Suppressor macrophage treated with lipopolysaccharide for 4 hours (primary cell): ENCODE measurements at places on chromosomes 4 and X.

DNA sequence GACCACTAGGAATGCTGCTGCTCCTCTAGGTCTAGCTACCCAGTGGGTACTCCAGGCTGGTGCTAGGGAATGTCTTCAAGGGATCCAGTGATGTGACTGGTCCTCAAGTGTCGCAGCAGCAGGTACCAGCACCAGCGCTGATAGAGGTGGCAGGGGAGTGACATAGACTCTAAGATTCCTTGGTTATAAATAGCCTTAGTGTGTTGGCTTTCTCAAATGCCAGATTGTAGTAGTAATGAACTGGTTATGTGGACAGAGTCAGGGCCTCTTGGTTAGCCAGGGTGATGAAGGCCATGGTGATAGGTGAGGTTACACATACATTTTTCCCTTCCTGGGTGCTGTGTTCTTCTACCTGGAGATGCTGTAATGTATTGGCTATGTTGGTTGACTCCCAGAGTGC is 38.3 kb downstream of the DCLK2 start:
- no peak for DNase-seq

GRCh38 chrX:19514791-19515614 is at the start of gene MAP3K15:
Gene MAP3K15, minus strand, starts transcription at chrX:19515508. Its CDS starts 247 bp downstream, at chrX:19515261.
- DNase-seq: peak; percentile 21

DNA sequence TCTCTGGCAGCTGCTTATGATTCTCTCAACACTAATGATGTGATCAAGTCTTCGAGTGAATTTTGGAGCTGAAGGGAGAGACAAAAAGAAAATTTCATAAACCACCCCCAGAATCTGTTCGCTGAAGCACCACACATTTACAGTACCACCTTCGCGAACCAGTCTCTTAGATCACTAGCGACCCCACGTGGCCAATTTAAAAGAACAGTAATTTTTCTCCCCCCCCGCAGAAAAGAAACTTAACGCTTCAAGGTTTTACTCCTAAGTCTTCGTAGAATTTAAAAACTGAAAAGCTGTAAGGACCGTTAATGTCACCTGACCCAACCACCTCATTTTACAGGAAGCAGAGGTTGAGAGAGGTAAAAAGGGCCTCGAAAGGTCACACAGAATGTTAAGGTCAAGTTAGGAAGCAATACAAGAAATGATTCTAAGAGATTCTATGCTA is 187.5 kb downstream of the QDPR start:
- peak; percentile 47 for DNase-seq

DNA sequence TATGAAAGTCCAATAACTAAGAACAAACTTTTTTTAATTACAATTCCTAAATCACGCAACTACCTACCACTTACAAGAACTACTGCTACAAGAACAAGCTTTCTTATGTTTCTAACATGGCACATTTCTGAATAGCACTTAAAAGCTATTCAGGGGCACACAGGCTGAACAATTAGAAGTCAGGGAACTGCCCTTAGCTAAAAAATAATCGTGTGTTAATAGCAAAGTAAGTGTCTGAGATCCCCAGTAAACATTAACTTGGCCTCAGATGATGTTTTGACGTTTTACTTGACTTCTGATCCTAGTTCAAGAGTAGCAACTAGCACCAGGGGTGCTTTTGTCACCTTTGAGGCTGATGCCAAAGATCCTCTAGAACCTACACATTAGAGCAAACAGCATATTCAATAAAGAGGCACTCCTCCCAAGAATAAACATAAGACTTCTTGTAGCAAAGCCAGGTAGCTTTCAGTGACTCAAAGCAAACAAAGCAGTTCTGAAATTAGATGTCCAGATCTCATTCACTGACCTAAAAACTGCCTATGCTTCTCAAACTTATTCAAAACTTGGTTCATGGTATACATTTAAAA is 16.2 kb downstream of the SPOCK3 start:
- no peak for DNase-seq

DNA sequence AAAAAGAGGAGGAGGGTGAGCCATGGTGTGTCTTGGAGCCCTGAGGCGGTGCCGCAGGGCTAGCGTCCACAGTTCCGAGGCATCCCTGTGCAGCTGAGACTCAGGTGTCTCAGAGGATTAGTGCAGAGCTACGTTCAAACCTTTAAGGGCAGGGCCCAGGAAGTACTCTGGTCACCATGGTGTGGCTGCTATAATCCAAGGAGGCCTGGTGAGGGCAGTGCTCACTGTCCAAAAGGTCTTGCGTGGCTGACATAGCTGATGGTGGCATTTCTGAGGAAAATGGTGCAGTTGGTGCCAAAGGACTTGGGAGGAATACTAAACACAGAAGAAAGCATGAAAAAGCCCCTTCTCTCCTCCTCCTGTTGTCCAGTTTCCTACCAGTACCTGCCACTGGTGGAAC is 146.9 kb downstream of the DCHS2 start:
- no peak for DNase-seq

GRCh38 chrX:21479695-21480270 is 105.6 kb downstream of the CNKSR2 start:
- DNase-seq: peak; percentile 51

GRCh38 chr4:7239101-7239820 is 46.9 kb downstream of the SORCS2 start:
- no peak for DNase-seq
